ENCODE measurements at places on chromosomes 2 and 18.

DNA sequence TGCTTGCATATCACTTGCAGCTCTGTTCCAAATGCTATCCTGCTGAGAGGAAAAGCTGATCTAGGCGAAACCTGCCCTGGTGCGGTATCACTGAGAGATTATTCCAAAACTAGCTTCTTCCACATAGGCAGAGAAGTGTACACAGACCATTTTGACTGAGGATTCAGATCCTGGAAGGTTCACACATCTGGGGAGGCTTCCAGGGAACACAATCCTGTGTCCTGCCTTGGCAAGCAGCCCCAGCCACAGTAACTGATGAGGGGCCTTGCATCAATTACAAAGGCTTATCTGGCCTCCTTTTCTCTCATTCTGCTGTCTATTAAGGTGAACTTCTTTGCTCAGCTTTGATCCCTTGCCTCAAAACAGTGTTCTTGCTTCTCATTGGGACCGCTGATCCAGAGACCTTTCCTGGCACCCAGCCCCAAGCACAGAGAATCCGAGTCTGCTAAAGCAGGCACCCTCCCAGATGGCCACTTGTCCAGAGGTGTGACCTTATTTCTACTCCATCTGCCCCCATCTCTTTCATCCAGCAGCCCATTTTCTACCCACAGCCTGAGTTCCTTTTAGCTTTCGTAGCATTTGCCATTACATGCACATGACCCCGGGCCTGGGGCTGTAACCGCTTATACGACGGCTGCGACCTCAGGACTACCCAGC is 52.3 kb upstream of the ZFP36L2 start:
- DNase-seq, result no peak

- no peak for DNase-seq
These were observed 359.1 kb upstream of the SPRED2 start for GRCh38 chr2:65791404-65791975.

GRCh38 chr2:67013821-67014220 is 383.3 kb upstream of the ETAA1 start:
- no peak for DNase-seq

- no peak for DNase-seq
These were observed 22.3 kb upstream of the ITM2C start for GRCh38 chr2:230842473-230842872.

- no peak for DNase-seq
These were observed 75.3 kb downstream of the NFATC1 start for GRCh38 chr18:79471046-79471445.

DNA sequence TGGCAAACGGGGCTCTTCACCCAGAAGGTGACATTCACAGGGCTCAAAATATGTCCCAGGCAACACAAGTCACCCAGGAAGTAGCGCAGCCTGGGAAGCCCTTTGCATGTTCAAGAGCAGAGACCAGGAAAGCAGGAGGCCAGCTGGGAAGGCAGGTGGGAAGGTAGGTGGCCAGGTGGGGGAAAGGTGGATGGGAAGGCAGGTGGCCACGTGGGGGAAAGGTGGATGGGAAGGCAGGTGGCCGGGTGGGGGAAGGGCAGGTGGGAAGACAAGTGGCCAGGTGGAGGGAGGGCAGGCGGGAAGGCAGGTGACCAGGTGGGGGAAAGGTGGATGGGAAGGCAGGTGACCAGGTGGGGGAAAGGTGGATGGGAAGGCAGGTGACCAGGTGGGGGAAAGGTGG is 102.7 kb downstream of the ZNF516 start:
- no peak for DNase-seq

GRCh38 chr2:72023678-72024390 is 123.8 kb downstream of the CYP26B1 start:
- no peak for DNase-seq

Data from stimulated activated CD4-positive, alpha-beta T cell treated with anti-CD3 and anti-CD28 coated beads, Interleukin-1b, Interleukin-23, amount 100 ng/mL, for 48 hours (primary cell).